ENCODE measurements at places on chromosomes 16 and 17.

DNA sequence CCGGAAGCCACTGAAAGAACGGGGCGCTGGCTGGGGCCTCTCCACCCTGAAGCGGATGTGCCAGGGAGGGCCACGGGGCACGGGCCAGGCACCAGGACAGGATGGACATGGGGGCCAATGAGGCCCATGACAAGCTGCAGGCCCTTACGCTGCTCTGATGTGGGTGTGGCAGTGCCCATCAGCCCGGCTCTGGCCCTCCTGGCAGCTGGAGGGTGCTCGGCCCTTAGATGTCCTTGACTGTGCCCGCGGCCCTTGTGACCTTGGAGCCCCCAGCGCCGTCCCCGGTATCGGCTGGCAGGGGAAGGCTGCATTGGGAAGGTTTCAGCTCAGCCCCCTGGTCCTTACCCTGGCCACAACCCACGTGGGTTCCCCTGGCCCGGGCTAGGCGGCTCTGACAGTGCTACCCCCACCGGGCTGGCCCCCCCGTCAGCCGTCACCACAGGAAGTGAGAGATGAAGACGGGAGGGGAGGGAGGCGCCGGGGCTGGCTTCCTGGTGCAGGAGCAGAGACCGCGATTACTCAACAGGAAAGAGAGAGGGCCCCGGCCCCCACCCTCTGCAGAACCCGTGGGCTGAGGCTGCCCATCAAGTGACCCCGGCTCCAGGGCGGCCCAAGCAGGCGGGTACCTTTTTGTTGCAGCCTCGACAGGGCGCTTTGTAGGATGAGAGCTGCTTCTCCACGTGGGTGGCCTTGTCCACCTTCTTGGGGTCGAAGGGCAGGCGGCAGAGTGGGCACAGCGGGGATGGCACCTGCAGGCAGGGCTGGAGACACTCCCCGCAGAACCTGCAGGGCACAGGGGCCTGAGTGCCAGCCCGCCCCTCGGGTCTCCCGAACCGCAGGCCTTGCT is 5.3 kb downstream of the RNF166 start:
- peak; percentile 93 for DNase-seq

DNA sequence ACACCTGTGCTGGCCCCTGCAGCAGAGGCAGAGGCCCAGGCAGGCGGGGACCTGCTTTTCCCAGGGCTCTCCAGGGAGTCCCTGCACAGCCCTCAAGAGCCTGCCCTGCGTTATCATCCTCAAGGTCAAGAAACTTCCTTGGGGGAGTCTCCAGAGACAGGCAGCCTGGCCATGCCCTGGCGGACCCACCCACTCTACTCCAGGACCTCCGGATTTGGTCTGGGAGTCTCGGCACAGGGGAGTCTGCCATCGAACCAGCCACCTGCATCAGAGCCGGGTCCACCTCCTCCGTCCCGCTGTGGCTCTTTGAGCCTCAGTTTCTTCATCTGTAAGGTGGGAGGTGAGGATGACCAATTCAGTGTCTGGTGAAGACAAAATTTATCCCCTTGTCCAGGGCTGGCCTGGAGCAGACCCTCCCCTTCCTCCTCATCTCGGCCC is 75.3 kb upstream of the TNRC6C start:
- DNase-seq: no peak

DNA sequence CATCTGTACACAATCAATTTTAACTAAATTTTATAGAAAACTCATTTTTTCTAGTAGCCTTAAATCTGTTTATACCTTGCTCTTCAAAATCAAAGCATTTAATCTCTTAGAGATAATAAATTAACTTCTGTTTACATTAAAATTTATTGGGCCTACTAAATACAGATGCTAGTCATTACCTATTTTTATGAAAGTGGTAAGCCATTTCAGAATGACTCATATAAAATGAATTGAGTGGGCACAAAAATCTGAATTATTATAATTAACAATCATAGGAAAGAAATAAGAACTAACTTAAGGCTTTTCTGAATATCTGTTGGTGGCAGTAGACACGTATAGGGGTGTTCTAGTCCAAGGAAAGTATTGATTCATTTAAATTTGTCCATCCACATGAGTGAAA is 157.9 kb downstream of the KCNJ2 start:
- no peak for DNase-seq

GRCh38 chr17:73271072-73271471 is 9.4 kb upstream of the CPSF4L start:
- no peak for DNase-seq

DNA sequence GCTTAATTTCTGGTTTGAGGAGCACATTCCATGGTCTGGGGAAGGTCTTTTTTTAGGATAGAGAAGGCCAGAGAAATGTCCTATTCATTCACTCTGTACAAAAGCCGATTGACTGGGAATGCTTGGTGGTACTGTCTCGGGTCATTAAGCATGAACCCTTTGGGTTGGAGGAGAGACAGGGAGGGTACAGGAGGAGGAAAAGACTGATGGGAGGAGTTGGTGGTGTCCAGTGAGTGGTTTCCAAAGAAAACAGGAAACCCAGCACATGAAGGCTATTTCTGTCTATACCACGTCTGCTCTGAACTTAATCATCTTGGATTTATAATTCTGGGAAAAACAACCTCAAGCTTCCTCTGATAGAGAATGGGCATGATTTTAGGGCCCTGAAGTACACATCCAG is 111.9 kb downstream of the XYLT1 start:
- no peak for DNase-seq

DNA sequence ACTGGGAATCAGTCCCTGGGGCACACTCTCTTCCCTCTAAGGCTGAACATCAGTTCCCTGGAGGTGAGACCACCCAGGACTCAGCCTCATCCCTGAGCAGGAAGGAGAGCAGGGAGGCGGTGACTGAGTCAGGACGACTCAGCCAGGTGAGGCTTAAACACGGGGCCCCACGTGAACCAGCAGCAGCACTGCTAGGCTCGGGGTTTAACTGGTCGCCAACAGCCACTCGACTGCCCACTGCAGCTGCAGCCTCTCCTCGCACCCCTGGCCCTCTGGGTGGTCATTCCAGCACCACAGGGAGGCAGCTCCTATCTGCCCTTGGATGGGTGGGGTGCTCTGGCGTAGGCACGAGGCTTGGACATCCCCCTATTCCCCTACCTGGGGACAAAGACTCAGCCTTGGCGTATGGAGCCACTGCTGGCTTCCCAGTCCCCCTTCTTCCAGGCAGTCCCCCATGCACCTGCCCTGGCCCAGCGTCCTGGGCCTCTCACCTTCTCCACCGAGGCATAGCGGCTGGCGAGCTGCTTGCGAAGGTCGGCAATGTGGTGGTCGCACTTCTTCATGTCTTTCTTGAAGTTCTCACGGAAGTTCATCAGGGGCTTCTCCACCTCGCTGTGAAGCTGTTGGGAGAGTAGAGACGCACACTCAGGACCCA is 21.2 kb upstream of the RCVRN start:
- DNase-seq: no peak

GRCh38 chr17:61368832-61369450 is 30.7 kb upstream of the TBX2 start:
- no peak for DNase-seq

DNA sequence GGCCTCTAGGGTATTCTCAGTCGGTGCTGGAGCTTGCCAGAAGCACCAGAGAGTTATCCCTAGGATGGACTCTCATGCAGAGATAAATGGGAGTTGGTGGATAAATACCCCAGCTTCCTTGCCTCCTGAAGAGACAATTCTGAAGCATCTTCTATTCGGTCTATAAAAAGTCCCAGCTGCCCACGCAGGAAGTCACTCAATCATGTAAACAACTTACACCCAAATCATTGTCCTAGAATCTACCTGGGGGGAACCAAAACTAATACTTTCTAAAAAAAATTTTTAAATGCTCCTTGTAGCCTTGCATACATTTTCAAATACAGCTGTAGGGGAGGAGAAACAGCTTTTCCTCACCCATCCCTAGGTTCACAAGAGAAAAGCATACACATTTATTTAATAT is 66.6 kb upstream of the ELAC2 start:
- no peak for DNase-seq

DNA sequence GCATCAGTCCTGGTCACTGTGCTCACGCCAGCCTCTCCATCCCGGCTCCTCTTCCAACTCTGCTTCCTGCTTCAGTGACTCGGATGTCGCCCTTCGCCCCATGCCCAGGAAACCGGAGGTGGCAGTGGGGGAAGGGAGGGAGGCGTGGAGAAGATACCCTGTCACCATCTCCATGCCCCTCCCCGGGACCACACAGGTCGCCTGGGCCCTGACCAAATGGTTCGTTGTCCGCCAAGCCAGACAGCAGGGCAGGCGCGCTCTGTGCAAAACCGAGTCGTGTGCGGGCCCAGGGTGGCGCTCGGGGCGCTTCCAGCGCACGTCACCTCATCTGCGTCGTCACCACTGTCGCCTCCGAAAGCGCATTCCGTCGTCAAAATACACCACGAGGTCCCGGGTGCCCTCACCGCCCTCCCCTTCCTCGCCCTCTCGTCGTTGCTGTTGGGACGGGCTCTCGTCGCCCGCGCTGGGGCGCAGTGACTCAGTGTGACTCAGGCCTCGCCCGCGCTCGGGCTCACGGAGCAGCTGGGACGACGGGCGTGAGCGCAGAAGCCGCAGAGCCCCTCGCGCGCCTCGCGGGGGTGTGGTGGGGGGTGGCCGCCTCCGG is 39.2 kb downstream of the ZNF778 start:
- peak; percentile 68 for DNase-seq

DNA sequence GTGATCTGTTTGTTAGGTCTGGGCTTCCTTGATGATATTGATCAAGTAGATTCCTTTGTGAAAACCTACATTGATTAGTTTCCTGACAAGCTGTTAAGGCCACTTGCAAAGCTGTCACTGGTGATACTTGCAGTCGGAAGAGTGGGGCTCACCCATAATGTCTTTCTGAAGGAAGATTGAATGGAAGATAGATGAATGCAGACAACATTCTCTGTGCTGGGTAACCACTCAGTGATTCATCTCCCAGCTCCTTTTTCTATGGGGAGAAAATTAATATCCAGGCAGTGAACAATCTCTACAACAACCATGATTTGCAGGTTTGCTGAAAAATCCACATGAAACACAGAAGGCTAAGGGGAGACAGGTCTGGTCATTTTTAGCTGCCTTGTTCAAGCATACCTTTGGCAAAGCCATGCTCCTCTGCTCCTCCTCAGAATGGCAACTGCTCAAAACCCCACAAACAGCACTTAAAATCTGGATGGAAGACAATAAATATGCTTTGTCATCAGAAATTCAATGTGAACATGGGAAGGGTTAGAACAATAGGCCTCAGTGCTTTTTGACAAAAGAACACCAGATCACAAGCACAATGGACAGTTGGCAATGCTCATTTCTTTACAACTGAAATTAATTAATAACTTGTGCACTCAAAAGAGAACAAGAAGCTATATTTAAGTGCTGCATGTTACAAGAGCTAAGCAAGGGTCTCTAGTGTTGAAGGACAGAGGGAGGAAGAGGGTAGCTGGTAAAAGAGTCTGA is 495.4 kb downstream of the TOX3 start:
- no peak for DNase-seq

Data from T-cell (primary cell).